Activated CD4-positive, CD25-positive, alpha-beta regulatory T cell (primary cell): ENCODE measurements at places on chromosomes 6 and 20.

- DNase-seq: no peak
These were observed 9.6 kb downstream of the KCNQ5 start for GRCh38 chr6:72631480-72631879.

GRCh38 chr6:23511817-23512216 lies 614.2 kb upstream of the NRSN1 start:
- DNase-seq: no peak

DNA sequence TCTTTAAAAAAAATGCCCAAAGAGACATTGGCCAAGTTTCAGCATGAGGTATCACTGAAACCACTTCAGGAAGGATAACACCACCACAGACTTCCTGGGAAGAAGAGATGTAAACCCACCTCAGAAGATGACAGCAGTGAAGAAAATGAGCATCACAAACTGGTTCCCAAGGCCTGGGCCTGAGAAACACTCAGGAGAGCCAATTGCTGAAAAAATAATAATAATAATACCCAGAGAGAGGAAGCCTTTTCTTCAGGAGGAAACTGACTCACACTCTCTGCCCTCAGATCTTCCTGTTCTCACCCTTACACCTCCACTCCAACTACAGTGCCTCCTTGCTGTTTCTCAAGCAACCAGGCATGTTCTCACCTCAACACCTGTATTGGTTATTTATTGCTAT lies 68.1 kb upstream of the MAFB start:
- no peak for DNase-seq

- no peak for DNase-seq
These were observed 47.2 kb downstream of the PRKN start for GRCh38 chr6:162680367-162680766.

DNA sequence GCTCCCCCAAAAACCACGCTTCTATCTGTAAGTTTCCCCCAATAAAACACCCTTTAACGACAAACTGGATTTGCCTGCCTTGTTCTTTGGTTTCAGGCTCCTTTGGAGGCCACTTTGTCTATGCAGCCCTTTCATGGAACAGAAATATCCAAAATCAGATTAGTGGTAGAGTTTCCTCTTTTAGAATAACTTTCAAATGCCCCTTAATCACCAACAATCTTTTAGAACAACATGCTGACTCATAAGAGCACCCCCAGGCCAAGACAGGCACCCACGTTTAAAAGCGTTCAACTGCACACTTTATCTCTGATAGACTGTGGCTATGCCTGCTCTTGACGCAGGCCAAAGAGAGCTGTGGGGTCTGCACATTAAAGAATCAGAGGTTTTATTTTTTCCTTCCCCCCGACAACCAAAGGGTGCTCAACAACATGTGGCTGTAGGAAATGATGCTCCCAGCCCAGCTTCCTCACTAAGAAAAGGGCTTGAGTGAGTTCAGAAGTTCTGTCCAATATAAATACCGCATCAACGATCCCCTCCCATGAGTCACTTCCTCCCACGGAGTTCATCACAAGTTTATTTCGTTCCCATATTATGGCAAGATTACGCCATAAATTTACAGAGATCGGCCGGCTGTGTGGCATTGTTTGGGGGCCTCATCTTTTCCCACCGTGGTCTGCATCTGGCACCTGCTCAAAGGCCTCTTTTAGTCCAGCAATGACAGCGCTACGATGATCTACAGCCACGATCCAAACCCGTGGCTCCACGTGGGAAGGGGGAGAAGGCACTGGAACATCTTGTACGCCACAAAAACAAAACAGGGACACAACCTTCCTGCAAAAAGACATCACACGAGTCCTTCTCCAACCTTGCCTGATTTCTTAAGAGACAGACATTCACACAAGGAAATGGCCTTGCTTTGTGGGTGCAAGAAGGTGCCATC lies 88.8 kb upstream of the NFATC2 start:
- DNase-seq: no peak

- DNase-seq: no peak
These were observed 530.8 kb downstream of the BCKDHB start for GRCh38 chr6:80637312-80637711.

DNA sequence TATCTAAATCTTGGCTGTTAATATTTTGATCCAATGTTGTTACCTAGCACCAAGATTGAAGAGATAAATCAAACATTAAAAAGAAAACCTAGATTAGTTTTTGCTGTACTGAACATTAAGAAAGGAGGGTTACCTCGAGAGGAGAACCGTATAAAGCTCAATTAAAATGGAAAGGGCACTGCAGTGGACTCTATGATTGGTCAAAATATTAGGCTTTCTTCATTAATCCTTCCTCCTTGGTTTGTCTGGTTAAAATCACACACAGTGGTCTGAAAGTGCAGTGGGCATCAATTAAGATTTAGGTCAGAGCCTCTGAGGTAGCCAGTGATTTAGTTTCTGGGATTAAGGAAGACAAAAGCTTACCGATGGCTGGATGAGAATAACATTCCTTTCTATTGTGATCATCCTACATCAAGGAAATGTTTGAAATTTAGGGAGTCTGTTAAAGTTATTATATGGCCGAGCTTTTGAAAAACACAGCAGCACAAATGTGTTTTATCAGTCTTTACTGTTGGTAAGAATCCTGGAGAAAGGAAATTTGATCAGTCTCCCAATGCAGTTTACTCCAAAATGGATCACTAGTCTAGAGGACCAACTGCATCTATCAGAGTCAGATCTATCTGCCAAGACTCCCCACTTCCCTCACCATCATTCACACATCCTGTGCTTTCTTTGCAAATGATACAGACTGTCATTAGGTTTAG lies 134.6 kb upstream of the NEDD9 start:
- no peak for DNase-seq

- no peak for DNase-seq
These were observed 826.6 kb downstream of the MAFB start for GRCh38 chr20:39862470-39862891.

- DNase-seq: no peak
These were observed 1.6 kb downstream of the SCAND1 start for GRCh38 chr20:35952480-35953386.

DNA sequence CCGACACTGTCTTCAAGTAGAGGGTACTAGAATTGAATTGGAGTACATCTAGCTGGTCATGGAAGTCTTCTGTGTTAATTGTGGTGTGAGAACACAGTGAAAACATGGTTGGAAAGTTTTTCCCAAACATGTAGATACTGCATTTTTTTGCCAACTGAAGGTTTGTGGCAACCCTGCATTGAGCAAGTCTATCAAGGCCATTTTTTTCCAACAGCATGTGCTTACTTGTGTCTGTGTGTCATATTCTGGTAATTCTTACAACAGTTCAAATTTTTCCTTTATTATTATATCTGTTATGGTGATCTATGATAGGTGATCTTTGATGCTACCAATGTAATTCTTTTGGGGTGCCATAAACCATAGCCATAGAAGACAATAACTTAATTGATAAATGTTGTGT lies 147.0 kb downstream of the MYB start:
- no peak for DNase-seq

GRCh38 chr6:105545947-105546731 lies 143.3 kb upstream of the PREP start:
- DNase-seq: no peak

DNA sequence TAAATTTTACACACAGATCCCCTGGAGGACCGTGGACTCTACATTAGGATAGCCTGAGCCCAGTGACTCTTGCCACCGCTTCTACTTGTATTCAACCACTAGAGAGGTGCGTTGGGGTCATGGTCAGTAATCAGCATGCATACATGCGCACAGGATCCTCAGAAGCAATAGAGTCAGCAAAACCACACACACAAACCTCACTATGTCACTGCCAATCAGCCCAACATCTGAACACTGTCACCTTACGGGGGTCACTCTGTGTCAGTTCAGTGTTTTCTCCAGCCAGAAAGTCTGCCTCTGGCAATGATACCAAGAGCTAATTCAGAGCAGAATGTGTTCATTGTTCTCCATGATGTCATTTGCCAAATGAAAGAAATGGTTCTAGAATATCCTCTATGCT lies 225.3 kb downstream of the KHDC1L start:
- no peak for DNase-seq

DNA sequence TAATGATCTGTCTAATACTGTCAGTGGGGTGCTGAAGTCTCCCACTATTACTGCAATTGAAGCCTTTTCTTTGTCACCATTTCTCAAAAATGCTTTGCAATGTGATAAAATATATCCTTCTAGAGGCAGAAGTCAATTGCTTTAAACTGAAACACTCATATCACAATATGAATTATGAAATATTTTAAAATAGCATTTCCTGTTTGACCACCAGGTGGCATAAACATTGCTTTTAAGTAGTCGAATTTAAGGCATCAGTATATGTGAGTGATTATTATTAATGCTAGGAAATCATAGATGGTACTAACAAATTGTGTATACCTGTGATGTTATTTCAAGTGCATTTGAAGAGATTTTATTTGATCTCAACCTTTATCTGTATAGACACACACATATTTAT lies 87.5 kb downstream of the MEI4 start:
- DNase-seq: no peak

- no peak for DNase-seq
These were observed 76.2 kb downstream of the ALDH8A1 start for GRCh38 chr6:134873500-134874388.

- no peak for DNase-seq
These were observed 7.8 kb upstream of the BTN3A1 start for GRCh38 chr6:26394289-26394688.

DNA sequence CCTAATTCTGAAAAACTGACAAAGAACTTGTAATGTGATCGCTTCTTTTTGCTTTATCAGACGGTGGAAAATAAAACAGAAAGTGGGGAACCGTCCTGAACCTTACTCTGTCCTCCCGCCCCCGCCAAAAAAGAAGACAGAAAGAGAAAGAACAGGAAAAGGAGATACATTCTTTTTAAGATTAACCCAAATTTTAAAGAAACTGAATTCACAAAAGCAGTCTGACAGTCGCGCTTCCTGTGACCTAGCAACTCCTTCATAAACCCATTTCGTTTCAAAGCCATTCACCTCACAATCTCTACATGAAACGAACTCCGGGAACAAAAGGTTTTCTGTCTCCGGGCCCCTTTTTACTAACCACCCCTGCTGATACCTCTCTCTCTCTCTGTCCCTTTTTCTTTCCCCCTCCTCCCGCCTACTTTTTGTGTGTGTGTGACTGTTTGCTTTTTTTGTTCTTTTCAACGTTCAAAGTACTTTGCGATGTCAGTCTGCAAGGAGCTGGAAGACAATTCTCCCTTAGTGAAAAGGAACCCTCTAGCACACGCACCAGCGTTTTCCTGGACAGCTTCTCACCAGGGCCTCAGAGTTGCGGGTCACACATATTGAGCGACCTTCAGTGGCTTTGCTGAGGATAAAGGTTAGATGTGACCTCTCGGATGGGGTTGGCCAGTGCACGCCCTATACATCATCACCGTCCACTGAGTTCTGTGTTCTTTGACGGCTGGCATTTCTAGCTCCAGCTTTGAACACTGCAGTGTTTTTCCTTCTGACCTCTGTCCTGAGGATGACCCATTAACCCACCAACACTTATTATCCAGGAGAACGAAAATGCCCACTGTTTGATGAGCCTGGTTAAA lies 530 bp upstream of the NEDD9 start:
- no peak for DNase-seq

DNA sequence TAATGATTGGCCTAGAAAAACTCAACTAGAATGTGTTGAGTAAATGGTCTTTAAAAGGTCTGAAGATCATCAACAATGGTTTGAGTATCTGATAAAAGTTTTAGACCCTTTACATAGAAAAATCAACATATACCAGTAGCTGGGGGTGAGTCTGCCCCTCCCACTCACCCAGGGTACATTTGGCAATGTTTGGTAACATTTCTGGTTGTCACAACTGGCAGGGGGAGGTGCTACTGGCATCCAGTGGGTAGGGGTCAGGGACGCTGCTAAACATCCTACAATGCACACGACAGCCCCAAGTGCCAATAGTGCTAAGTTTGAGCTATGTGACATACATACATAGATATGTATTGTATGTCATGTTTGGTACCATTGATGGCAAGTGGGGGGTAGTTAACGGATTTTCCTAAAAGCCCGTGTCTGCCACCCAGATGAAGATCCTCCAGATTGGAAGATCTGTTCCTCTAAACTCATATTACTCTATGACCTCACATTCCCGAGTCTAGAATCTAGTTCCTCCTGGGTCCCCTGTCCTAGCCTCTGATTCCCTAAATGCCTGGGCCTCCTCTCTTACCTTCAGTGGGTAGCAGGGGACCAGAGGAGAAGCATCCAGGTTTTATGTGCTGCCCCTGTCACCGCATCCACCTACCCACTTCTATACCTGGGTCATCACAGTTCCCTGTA lies 2.5 kb upstream of the MMP9 start:
- no peak for DNase-seq
